OCI-LY7 (cell line): ENCODE measurements at places on chromosomes 5 and 9.

DNA sequence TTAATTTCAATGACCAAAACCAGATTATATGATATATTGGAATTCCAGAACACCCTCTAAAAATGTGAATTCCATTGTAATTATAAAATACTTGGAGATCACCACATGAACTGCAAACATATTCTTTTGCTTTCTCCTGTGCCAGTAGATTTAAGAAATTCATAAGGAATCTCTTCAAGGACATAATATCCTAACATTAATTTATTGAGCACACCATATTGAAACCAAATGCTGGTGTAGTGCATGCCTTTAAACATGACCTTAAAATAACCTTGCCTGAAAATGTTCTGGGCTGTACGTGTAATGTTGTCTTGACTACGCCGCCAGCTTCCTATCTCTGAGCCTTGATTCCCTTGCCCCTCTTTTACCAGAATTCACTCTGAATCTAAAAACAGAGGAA, 205.0 kb upstream of the ACTBL2 start:
- no peak for DNase-seq

- peak; percentile 98 for DNase-seq
These were observed 588.3 kb downstream of the EBF1 start for GRCh38 chr5:158511454-158511853.

GRCh38 chr5:125461641-125462072, 715.2 kb upstream of the ZNF608 start:
- DNase-seq: no peak

GRCh38 chr9:33349743-33350142, 52.6 kb downstream of the AQP7 start:
- no peak for DNase-seq

DNA sequence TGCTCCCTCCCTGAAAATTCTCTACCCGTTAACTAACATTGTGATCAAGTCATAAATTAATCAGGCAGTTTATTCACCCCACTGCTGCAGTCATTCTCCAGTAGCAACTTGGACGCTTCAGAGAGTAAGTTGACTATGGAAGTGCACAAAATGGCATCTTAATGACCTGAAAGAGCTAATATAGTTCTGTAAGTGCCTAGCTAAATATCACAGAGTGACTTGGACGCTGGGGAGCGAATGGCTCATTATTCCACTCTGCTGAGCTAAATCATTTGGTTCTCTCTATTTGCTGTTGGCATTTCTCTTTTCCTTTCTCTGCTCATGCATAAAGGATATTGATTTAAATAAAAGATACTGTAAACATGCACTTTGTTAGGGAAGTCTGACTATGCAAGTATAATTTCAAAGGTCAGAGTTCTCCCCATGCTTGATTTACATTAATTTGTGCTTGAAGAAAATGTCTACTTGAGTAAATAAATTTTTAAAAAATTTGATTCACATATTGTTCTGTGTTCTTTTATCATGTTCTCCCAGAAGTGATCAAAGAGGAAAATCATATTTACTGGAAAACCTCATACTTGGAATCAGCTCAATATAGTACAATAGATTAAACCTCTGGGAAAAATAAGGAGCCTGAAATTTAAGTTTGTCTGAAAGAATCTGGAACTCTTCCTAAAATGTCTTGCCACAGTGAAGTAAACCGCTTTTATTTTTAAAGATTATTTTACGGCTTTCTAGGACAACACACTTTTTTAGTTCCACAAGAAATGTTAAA, 169.5 kb upstream of the HAPLN1 start:
- no peak for DNase-seq

DNA sequence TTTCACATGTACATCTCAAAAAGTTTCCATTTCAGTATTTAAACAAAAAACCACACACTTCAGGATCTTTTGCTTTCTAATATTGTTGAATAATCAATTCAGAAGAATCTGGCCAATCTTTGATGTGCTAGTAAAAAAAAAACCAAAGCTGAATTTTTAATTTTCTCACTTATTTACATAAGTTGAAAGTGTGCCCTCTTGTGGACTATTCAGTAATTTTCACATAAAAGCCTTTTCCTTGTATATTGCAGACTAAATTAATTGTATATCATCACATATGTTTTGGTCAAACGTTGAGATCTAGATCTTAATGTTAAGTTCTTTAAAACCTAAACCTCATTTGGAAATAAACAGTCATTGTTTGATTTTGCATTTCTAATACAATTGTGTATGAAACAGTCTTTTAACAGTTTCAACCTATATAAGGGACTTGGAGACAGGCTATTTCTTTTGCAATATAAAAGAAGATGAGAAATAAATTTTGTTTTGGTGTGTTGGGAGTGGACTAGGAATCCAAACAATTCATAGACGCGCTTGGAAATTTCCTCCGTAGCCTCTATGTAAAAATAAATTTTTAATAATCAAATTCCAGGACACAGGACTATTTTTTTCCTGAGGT, 68.1 kb downstream of the NIPBL start:
- DNase-seq: peak; percentile 74

GRCh38 chr9:129834489-129835127, 467 bp downstream of the C9orf78 start:
- DNase-seq: peak; percentile 33

GRCh38 chr5:83510260-83510659, 38.7 kb downstream of the VCAN start:
- no peak for DNase-seq

DNA sequence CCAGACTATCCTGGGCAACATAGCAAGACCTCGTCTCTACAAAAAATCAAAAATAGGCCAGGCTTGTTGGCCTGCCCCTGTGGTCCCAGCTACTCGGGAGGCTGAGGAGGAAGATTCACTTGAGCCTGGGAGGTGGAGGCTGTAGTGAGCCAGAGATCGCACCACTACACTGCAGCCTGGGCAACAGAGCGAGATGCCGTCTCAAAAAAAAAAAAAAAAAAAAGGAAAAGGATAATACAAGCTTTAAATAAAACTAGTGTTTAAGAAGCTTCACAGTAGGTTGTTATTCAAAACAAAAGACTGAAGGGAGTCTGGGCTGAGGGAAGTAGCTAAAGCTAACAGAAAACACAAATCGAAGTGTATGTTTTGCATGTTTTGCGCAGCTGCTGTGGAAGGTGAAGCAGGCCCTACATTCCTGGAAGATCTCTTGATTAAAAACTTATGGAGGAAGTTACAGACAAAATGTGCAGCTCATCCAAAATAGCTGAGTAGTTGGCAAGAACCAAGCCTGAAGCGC, 581 bp upstream of the C9orf40 start:
- peak; percentile 44 for DNase-seq

GRCh38 chr9:82805027-82805426, 257.9 kb downstream of the RASEF start:
- no peak for DNase-seq

DNA sequence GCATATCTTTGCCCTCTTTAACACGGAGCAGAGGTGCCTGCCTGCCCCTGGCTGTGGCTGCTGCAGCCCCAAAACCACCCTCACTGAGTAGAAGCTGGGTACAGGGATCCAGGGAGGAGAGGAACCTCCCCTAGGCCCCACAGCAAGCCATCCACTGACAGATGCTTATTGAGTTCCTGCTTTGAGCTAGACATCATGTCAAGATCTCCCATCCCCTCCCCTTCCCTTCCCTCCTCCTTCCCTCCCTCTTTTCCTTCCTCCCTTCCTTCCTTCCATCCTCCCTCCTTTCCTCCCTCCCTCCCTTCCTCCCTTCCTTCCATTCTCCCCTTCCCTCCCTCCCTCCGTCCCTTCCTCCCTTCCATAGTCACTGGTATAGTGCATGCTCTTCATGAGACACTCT, 29.3 kb downstream of the GOLGA2 start:
- no peak for DNase-seq

DNA sequence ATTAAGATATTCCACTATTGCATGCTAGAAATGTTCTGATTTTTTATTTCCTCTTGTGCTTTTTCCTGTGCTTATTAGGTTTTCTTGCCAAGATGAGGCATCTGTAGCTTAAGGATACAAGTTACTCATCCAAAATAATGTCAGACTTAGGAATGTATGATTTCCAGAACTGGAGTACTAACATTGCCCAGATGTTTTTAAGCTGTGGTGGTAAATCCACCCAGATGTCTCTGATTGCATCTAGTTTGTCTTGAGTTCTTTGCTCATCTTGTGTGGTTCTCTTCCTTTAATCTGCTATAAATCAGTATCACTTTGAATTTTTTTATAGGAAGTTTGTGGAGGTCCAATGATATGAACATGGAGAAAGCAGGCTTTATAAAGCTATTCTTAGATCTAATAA, 337.5 kb upstream of the ZNF608 start:
- DNase-seq: no peak

- no peak for DNase-seq
These were observed 44.6 kb downstream of the WHRN start for GRCh38 chr9:114460513-114461199.

GRCh38 chr5:543351-543750, 19.1 kb upstream of the SLC9A3 start:
- DNase-seq: no peak

DNA sequence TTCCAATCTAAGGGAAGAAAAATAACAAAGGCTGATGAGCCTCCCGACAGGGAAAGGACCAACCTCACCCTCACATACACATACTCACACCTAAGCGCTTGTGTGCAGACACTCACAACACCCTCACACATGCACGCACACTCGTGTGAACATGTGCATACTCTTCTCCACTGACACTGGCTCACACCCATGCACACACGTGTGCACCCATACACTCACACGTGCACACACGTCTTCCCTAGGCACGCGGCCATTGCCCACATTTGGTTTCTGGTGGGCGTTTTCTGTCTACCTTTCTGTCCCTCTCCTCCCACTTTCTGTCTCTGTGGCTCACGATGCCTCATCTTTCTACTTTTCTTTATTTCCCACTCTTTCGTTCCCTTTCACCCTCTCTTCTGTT, 169.7 kb upstream of the MVB12B start:
- DNase-seq: no peak

DNA sequence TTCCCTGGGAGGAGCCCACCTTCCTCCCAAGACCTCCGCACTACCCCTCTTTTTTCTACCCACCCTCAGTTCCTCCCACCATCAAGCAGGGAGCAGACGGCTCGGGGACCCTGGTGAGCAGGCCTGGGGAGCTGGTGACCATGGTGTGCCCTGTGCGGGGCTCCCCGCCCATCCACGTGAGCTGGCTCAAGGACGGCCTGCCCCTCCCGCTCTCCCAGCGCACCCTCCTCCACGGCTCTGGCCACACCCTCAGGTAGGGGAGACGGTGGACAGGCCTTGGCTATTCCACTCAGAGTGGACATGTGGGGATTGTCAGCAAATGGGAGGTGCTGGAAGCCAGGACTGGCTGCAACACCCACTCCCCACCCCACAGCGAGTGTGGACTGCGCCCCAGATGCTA, 52.9 kb upstream of the ASS1 start:
- DNase-seq: no peak

DNA sequence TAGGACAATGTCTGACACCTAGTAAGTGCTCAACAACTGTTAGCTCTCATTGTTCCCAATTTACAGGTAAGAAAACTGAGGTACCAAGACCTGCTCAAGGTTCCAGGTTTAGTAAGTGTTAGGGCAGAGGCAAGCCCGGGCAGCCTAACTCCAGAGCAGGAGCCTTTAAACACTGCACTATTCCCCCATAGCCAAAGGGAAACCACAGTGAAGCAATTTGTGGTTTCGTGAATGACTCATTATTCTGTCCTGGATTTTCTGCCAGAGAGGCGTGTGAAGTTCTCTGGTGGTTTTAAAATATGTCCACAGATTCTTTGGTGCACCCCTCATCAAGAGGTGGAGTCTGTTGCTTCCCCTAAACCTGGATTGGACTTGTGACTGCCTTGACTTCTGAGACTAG, 1.0 kb upstream of the MCC start:
- no peak for DNase-seq

GRCh38 chr9:137052998-137053943, 590 bp downstream of the ENTPD2 start:
- DNase-seq: no peak

DNA sequence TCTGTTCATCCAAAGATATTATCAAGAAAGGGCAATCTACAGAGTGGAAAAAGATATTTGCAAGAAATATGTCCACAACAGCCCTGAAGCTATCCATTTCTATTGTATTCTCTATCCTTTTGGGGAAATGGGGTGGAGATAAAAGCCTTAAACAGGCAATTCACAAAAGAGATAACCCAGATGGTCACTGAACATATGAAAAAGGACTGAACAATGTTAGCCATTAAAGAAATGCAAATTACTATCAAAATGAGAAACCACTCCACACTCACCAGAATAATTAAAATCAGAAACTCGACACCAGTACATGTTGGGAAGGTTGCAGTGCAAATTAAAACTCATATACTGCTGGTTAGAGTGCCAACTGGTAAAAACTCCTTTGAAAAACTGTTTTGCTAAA, 955.2 kb upstream of the DMAC1 start:
- DNase-seq: no peak

DNA sequence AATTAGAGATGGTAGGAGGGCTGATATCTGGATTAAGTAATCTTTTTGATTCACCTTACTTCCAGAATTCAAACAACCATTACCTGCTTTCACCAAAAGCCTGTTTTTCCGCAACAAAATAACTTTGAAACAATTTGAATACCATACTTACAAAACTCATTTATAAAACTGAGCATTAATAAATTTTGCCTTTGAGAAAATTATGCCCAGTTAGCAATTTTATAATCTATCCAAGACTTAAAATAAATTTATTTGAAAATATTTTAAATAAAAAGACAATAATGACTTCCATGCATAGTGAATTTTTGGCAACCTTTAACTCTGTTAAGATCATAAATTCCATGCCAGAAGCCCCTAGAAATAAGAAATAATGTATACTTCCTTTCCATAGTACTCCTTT, 71.3 kb upstream of the FTMT start:
- DNase-seq: no peak

DNA sequence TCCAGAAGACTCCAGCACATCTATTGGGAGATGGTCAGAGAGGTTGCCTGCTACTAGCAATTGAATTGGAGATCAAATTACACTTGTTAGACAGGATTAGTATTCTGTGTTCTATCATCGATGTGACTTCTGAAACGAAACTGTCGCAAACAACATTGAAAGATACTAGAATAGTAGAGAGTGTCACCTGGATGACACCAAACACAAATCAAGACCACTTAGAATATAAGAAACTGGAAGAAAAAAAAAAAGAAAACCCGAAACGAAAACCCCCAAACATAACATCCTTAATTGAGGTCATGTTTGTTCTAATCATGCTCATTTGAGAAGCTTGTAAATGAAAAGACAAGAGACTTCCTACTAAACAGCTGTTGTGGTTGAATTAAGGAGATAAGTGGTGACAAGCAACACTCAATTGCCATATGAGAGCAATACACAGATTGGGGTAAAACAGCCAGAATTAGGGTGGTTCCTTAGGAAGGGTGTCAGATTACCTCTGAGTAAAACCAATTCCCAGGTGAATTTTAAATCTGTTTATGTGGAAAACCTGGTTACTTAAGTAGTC, 97.6 kb downstream of the BASP1 start:
- peak; percentile 72 for DNase-seq

DNA sequence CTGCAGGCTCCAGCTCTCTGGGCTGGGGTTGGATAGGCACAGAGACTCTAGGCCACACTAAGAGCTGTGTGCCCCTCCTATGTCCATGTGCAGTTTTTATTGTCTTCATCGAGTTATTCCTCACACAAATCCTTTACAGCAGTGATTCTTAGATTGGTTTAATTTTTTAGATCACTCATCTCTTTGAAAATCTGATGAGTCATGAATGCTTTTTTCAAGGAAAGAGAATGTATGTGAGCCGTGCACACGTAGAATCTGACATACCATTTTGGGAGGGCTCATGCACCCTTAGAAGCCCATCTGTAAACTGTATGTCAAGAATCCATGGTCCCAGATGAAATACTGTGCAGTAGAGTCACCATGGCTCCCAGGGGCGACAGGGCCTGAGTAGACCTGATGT, 100.7 kb upstream of the S1PR3 start:
- no peak for DNase-seq
